Upper lobe of left lung (tissue), 6 donors: ENCODE measurements at places on chromosomes 1 and 21. TPM values are rescaled to one million over a fixed set of nuclear protein-coding genes. Genes with fewer than 3 reads are reported as not detected.

Gene TCHH
- not detected for total RNA-seq

DNA sequence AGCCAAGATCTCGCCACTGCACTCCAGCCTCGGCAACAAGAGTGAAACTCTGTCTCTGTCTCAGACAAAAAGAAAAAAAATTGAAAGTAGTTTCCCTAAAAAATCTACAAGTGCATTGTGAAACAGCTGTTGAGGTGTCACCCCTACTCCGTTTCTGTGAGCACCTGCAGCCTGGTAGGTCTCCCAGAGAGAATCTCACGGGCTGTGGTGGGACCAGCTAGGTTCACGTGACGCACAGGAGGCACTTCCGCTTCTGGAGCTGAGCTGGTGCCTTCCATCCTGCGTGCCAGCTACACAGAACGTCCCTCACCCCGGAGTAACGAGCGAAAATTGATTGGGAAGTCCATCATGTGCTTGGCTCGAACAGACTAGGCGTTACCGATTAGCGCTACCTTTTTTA lies 66.8 kb downstream of the COL24A1 start:
- H3K4me3 ChIP-seq: no peak overlapping the region
- no peak overlapping the region for H3K27ac ChIP-seq
- no peaks in the 10 kb centered on the region for H3K27me3 ChIP-seq
- DNase-seq: no peak
- H3K36me3 ChIP-seq: no peaks in the 10 kb centered on the region

- no peak for DNase-seq
- no peaks in the 10 kb centered on the region for H3K36me3 ChIP-seq
- no peak overlapping the region for H3K4me3 ChIP-seq
- H3K4me1 ChIP-seq: peaks cover 62% of the 10 kb centered on the region
- no peaks in the 10 kb centered on the region for H3K27me3 ChIP-seq
Observed at GRCh38 chr1:27596261-27596660, 7.7 kb downstream of the AHDC1 start.

- peaks cover 8% of the 10 kb centered on the region for H3K36me3 ChIP-seq
- peaks cover 2% of the 10 kb centered on the region for H3K4me1 ChIP-seq
- no peak overlapping the region for H3K4me3 ChIP-seq
Observed at GRCh38 chr1:222946436-222946835, 131.6 kb downstream of the DISP1 start.

- DNase-seq: no peak
- no peak overlapping the region for H3K4me3 ChIP-seq
- no peaks in the 10 kb centered on the region for H3K36me3 ChIP-seq
- no peaks in the 10 kb centered on the region for H3K27me3 ChIP-seq
Observed at GRCh38 chr1:186059752-186060151, 315.3 kb downstream of the TPR start.
